ENCODE measurements at places on chromosomes 6 and 20. TPM values are rescaled to one million over a fixed set of nuclear protein-coding genes. Genes with fewer than 3 reads are reported as not detected.

NKX2-4 gene
- polyA plus RNA-seq = not detected

ADTRP gene
- 0.35 TPM for polyA plus RNA-seq

TREML2 gene
- polyA plus RNA-seq = 0.01 TPM

RAET1E gene
- polyA plus RNA-seq = 72.5 TPM

GMNN gene
- polyA plus RNA-seq = 10.4 TPM

IMPG1 gene
- 0.02 TPM for polyA plus RNA-seq

MOXD1 gene
- polyA plus RNA-seq = 9.0 TPM

C6orf62 gene
- 40.2 TPM for polyA plus RNA-seq

DLL1 gene
- 12.5 TPM for polyA plus RNA-seq

GPLD1 gene
- polyA plus RNA-seq = 0.29 TPM

CCN5 gene
- polyA plus RNA-seq = 24.5 TPM

ZNF184 gene
- polyA plus RNA-seq = 1.6 TPM

SSTR4 gene
- polyA plus RNA-seq = not detected

ELOVL2 gene
- 0.08 TPM for polyA plus RNA-seq

RAB22A gene
- polyA plus RNA-seq = 9.4 TPM

OR2B6 gene
- polyA plus RNA-seq = not detected

RBPJL gene
- polyA plus RNA-seq = 0.04 TPM

BCAS1 gene
- 9.0 TPM for polyA plus RNA-seq

SULF2 gene
- 153 TPM for polyA plus RNA-seq

DEFB127 gene
- not detected for polyA plus RNA-seq

FERMT1 gene
- 10.9 TPM for polyA plus RNA-seq

TFAP2D gene
- polyA plus RNA-seq = not detected

MYLK2 gene
- polyA plus RNA-seq = 0.08 TPM

SGK1 gene
- 64.7 TPM for polyA plus RNA-seq

CDC5L gene
- 4.6 TPM for polyA plus RNA-seq

LST1 gene
- 2.8 TPM for polyA plus RNA-seq

MEI4 gene
- polyA plus RNA-seq = not detected

TBCC gene
- 18.4 TPM for polyA plus RNA-seq

SDCBP2 gene
- polyA plus RNA-seq = 137 TPM

KHDC1L gene
- polyA plus RNA-seq = 0.22 TPM

SLC44A4 gene
- 0.19 TPM for polyA plus RNA-seq

DNMT3B gene
- polyA plus RNA-seq = 0.96 TPM

APOM gene
- 6.0 TPM for polyA plus RNA-seq

WFDC12 gene
- 4.3 TPM for polyA plus RNA-seq

CST7 gene
- polyA plus RNA-seq = 1.4 TPM

ADAT2 gene
- 5.4 TPM for polyA plus RNA-seq

PRSS16 gene
- polyA plus RNA-seq = 8.9 TPM

KIF6 gene
- polyA plus RNA-seq = 0.08 TPM

DOK5 gene
- 0.10 TPM for polyA plus RNA-seq

DYNLT1 gene
- 183 TPM for polyA plus RNA-seq

C6orf58 gene
- polyA plus RNA-seq = not detected

BTN1A1 gene
- not detected for polyA plus RNA-seq

LTA gene
- 0.10 TPM for polyA plus RNA-seq

Data from esophagus (tissue), 2 donors.